ENCODE measurements at places on chromosomes 1 and 21. TPM values are rescaled to one million over a fixed set of nuclear protein-coding genes. Genes with fewer than 3 reads are reported as not detected.

The HSD3B2 gene
- total RNA-seq: not detected

The KCNQ4 gene
- 3.4 TPM for total RNA-seq

The CBS gene
- total RNA-seq: 4.9 TPM

The FCAMR gene
- total RNA-seq: not detected

The LCE1A gene
- total RNA-seq: not detected

The DPYD gene
- total RNA-seq: 22.0 TPM

- DNase-seq: no peak
These were observed 9.7 kb downstream of the KDF1 start for GRCh38 chr1:26950602-26951001.

- peak; percentile 9 for DNase-seq
These were observed 574.1 kb downstream of the LMO4 start for GRCh38 chr1:87902830-87903229.

DNA sequence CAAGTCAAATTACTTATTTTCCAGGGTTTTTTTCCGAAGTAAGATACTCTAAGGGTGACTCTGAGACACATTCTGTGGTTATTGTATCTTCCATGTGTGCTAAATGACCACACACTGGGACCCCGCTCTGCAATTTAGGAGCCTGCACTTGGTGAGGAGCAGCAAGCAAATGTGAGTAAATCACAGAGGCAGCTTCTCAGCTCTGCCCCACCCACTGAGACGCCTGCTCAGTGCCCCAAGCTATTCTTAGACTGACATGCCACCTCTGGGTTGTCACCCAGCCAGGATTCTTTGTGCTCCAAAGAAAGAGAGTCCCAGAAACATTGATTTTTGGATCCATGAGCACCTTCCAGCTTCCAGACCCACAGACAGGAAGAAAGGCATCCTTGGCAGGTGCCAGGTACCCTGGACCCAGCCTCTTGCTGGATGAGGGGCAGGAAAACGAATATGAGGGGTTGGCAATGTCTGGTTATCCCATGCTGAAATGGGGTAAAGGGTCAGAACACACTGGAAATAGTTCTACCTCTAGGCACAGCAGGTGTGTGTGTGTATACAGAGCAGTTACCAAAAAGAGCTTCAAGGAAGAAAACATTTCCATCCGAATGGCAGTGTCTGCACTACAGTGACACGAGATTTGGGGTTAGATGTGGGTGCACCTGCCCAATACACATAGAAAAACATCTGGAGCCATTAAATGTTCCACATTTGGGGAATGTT is 41.2 kb downstream of the TNR start:
- peak; percentile 19 for DNase-seq

GRCh38 chr1:226187019-226187322 is 430 bp upstream of the ACBD3 start:
- no peak for DNase-seq

DNA sequence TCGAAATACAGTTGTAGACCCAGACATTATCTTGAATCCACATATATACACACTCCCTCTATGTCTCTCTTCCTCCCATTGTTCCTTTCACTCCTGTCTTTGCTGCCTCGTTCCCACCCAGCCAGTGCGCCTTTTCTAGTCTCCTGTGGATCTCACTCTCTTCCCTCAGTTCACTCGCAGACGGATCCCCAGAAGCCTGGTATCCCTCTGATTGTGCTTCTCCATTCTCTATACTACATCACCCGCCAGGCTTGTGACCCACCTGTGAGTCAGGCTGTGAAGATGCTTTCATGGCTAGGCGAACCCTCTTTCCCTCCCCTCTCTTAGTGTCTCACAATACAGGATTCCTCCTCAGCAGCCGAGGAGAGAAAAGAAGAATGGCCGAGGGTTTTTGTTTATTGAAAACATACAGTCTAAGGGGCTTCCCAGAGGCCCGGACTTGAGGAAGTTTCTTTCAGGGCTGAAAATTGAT is 1.5 kb downstream of the HCN3 start:
- DNase-seq: no peak

DNA sequence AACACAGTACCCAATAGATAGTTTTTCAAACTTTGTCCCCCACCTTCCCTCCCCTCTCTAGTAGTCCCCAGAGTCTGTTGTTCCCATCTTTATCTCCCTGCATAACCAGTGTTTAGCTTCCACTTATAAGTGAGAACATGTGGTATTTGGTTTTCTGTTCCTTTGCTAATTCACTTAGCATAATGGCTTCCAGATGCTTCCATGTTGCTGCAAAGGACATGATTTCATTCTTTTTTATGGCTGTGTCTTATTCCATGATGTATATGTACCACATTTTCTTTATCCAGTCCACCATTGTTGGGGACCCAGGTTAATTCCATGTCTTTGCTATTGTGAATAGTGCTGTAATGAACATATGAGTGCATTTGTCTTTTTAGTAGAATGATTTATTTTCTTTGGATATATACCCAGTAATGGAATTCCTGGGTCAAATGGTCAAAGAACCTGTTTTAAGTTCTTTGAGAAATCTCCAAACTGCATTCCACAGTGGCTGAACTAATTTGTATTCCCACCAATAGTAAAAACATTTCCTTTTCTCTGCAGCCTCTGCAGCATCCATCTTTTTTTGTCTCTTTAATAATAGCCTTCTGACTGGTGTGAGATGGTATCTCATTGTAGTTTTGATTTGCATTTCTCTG is 126.0 kb downstream of the AK5 start:
- no peak for DNase-seq

DNA sequence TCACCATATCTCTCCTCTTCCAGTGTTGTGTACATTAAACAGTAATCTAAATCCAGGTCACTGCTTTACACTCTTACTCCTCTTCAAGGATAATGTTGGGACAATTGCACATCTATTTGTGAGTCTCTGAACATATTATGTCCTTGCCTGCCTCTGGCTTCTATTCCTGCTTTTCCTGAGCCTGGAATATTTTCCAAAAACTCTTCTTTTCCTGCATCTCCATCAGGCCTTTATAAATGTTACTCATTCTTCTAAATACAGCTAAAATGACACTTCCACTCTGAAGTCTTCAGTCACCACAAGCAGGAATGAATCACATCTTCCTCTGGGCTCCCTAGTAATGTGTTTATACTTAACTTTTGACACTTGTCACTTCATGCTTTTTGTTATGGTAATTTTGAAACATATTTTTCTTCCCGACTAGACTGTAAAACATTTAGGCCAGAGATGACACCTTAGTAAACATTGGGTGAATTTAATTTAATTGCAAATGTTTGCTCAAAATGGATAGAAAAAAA is 396.0 kb downstream of the LRRIQ3 start:
- DNase-seq: no peak

GRCh38 chr1:217136895-217137205 is 413.6 kb upstream of the ESRRG start:
- no peak for DNase-seq

- no peak for DNase-seq
These were observed 15.9 kb upstream of the PPP2R5A start for GRCh38 chr1:212269306-212269705.

- no peak for DNase-seq
These were observed 88.0 kb upstream of the WLS start for GRCh38 chr1:68320349-68320748.

DNA sequence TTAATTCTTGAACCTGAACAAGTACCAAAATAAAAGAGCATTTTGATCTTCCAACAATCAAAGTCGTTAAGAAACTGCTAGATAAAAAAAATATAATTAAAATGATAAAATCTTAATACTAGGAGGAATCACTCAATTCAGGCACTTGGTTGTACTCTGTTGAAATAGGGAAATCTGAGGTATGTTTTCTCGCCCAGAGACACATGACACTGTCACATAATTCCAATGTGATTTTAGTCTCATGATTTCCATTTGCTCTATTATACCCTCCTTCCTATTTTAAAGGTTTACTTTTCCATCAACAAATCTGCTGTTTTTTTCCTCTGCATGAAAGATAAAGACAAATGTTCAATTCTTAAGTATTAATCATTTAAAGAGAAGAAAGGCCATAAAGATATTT is 97.6 kb downstream of the ZZZ3 start:
- no peak for DNase-seq

DNA sequence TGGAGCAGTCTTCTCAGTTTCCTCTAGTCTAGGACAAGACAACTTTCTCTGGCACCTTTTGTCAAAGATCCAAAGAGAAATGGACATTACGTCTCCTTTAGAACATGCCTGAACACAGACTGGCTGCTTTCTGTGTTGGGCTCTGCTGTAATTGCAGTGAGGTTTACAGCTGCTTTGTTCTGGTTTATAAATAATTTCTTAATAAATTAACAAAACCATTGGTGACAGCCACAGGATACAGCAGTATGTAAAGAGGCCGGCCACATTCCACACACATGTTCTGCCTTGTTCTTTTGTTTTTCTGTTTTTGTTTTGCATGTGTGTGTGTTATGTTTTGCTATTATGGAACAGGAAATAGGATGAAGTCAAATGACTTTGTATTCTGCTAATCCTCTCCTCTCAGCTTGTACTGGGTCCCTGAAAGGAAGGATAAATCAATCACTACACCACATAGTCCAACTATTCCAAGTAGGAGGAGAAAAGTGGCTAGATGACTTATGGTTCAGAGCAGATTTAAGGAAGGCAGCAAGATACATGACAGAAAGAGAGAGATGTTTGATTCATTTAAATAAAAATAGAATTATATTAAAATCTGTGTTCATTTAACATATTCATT is 161.5 kb upstream of the ESRRG start:
- no peak for DNase-seq

GRCh38 chr1:205949753-205950152 is 6.5 kb upstream of the SLC26A9 start:
- DNase-seq: no peak

DNA sequence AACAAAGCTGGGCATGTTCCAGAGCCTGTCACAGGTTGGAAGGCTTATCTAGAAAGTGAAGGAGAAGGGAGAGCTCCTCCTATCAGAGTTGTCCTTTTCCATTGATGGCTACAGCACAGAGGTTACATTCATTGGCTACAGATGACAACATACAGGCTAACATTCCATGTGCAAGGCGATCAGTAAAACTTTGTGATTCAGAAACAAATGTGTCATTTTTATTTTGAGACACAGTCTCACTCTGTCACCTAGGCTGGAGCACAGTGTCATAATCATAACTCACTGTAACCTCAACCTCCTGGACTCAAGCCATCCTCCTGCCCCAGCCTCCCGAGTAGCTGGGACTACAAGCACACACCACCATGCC is 32.6 kb downstream of the TRIM67 start:
- DNase-seq: no peak

Measured in heart right ventricle (tissue), 16 donors.